ENCODE measurements at places on chromosomes 3 and 15. TPM values are rescaled to one million over a fixed set of nuclear protein-coding genes. Genes with fewer than 3 reads are reported as not detected.

The SOX14 gene
- not detected for total RNA-seq

- peak; percentile 73 for DNase-seq
Observed at GRCh38 chr15:41557673-41558399, 1.2 kb upstream of the TYRO3 start.

- no peak for DNase-seq
Observed at GRCh38 chr15:50098545-50098944, 20.5 kb downstream of the ATP8B4 start.

The SERPINI2 gene
- total RNA-seq = not detected

The ACSBG1 gene
- total RNA-seq = not detected
